ENCODE measurements at places on chromosomes 4 and X.
A peak's percentile ranks its signal among the peaks of the same experiment; 100 is the strongest.

GRCh38 chr4:142549726-142550463, 296.2 kb downstream of the INPP4B start:
- DNase-seq: no peak

GRCh38 chr4:87532907-87533306, 3.7 kb upstream of the SPARCL1 start:
- no peak for DNase-seq

DNA sequence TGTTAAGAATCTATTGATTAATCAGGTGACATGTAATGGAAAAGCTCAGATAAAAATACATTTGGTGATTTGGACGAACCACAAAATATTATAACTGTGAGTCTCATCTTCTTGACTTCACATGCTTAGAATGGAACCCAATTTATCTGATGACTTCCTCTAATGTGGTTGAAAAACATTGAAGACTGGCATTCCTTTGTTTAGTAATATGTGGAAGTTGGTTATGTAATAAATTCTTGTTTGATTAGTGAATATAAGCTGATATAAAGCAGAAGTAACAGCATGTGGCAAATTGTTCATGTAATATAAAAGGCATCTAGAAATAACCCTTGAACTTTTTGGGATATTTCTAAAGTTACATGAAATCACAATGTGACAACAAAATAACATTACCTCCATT, 9.7 kb downstream of the GIMD1 start:
- DNase-seq: peak; percentile 6

- no peak for DNase-seq
Measured at GRCh38 chr4:28106155-28106554, 1245.5 kb downstream of the STIM2 start.

DNA sequence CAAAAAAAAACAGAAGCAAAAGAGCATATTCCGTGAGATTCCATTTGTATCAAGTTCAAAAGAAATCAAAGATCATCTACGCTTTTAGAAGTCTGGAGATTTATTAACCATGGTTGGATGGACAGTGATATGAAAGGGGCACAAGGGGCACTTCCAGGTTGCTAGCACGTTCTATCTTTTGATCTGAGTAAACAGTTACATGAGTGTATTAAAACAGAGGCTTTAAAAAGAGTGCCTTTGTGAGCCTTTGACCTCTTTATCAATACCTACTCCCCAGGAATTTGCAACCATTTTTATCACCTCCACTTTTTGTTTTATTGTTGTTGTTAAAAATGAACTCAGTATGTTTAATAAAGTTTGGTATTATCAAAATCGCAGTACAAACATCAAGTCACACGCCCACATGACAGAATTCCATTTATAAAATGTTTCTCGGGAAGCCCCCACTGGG, 72.4 kb upstream of the UCP1 start:
- DNase-seq: no peak

DNA sequence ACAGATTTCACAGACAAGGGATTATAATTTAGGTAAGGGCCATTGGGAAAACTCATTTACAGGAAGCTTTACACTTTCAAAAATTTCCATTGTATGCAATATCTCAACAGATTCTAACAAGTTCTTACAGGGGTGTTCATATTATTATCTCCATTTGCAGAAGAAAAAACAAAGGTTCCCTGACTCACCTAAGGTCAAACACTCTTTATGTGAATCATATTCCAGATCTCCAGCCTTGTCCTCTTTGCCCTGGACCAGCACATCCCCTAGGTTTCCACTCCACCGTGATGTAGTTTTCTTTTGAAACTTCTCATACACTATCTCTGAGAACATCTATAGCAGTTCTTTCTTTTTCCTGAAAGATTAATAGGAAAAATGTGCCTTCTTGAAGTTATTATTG, 96.4 kb upstream of the HS3ST1 start:
- no peak for DNase-seq

GRCh38 chr4:52142816-52143215, 91.7 kb downstream of the SPATA18 start:
- no peak for DNase-seq

DNA sequence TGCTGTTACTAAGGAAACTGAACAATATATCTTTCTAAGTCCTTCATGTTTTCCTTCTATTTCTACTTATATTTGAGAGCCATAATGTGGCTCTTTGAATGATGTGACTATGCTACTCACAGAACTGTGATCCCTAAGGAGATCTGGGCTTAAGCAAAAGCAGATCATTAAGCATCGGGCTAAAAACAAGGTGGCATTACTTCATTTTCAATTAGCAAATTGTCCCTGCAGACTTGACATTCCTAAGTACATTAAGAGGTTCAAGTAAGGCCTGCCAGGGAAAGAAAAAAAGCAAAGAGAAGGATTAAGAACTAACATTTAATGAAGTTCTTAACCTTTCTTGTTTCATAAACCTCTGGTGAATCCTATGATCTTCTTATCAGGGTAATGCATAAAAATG, 447.6 kb downstream of the PDGFC start:
- DNase-seq: no peak

DNA sequence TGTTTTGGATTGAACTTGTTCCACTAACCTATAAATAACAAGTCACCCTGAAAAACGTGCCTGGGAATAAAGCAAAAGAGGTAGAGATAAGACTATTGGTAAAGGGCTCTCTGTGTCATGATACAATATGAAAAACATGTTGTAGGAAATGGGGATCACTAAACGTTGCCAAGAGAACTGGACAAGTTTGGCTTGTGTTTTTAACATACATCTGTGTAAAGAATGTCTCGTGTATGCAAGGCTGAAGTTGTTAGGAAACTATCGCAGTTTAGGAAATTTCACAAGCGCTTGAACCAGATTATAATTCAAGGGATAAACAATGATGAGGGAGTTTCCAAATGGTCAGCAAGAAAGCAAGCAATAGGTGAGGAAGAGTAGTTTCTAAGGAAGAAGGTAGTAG, 655.8 kb downstream of the PCDH7 start:
- no peak for DNase-seq

GRCh38 chr4:46432923-46433322, 43.0 kb upstream of the GABRA2 start:
- no peak for DNase-seq

DNA sequence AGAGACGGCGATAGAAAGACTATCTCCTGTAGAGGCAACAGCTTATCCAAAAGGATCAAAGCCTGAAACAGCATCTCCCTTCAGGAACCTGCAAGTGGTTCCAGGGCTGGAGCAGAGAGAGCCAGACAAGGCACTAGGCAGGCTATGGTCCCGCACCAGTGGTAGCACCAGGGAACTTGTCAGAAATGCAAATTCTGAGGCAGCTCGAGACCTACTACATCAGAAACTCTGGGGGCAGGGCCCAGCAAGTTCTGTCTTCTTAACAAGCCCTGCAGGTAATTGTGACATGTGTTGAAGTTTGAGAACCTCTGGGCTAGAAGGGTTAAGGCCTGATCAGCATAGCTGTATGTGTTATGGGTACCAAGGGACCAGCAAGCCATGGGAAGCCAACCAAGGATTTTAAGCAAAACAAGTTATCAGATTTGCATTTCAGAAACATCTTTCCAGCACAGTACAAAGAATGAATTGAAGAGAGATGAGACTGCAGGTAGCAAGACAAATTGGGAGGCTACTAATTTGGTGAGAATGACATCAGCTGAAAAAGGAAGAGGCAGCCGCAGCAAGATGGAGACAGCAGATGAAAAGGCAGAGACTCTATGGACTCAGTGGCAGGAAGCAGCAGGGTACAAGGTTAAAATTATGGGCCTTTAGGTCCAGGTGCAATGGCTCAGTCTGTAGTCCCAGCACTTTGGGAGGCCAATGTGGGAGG, 139.7 kb downstream of the TSPAN5 start:
- no peak for DNase-seq

DNA sequence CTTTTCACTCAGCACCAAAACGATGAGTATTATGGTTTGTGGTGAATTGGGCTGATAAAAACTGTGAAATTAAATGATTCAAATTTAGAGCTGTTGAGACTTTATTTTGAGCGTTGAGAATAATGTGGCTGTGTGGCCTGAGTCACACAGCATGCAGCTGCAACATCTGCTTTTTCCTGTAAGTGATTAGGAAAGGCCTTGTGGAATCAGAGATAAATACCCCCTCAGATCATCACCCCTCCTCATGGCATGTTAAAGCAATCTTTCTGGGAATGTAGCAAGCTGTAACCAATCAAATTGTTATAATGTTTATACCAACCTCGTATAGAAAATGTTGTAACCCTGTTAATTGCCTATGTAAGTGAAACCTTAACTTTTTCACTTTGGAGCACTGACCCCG, 90.0 kb upstream of the GRPR start:
- DNase-seq: peak; percentile 20

DNA sequence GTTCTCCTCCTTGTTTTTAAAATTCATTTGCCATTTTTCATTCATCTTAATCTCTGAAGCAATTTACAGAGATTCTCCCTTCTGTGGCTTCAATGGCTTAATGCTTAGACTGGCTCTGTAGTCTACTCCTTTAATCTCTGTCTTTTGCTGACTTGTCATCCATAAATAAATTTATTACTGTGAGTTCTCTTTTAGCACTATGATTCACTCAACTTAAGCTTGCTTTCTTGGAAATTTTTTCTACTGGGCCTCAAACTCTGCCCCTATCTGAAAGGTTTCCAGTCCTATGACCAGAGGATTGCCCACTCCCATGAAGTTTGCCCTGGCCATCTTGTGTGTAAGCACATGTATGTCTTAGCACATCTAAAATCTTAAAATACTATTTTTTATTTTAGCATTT, 251.1 kb downstream of the DCLK2 start:
- no peak for DNase-seq

GRCh38 chr4:73676861-73677323, 56.7 kb upstream of the RASSF6 start:
- no peak for DNase-seq

DNA sequence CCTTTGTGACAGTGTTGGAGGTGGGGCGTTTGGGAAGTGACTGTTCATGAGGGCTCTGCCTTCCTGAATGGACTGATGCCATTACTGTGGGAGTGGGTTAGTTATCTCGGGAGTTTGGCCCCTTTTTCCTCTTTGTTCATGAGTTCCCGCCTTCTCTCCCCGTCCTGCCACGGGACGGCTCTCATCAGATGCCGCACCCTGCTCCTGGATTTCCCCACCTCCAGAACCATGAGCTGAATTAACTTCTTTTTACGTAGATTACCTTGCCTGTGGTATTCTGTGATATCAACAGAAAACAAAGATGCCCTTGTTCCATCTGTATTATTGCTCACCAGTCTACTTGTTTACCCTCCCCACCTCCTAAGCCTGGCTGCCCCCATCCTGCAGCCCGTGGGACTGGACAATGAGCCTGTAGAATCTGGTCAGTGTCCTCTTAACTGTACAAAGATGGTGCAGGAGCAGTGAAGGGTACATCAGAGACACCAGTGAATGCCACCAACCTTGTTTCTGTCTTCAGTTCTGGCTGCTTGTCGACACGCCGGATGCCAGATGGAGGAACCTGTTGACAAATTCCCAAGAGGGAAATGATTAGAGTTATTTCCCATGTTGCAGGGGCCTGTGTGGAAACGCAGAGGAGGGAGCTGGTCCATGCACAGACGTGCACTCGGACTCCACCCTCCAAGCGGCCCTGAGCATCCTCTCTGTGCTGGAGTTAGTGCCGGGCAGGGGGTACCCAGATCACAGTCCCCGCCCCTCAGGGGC, 104.7 kb downstream of the ABLIM2 start:
- DNase-seq: no peak

- no peak for DNase-seq
Measured at GRCh38 chr4:3476341-3476747, 13.2 kb downstream of the DOK7 start.

DNA sequence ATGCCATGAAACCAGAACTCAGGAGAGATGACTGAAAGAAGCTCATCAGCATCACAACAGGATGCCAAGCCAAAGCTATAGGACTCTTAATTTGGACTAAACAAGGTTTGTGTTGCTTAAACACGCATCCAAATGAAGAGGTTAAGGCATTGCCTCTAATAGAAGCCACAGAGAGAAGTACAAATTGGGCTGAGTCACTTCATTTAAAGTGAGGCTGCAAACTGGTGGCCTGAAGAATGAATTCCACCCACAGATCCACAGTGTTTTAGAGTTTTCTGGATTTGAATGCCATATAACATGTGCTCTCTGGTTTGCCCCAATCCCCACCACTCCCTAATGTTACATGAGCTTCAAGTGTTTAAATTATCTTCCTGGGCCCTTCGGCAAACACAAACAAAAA, 103.5 kb downstream of the FIP1L1 start:
- DNase-seq: no peak

- no peak for DNase-seq
Measured at GRCh38 chr4:100014616-100015015, 64.5 kb upstream of the H2AZ1 start.

All from inflammatory macrophage (primary cell).